Muscle of leg (tissue), 16 donors: ENCODE measurements at places on chromosomes 6 and 20. TPM values are rescaled to one million over a fixed set of nuclear protein-coding genes. Genes with fewer than 3 reads are reported as not detected.

The BPIFB4 gene
- 0.09 TPM for total RNA-seq

The PGM3 gene
- total RNA-seq, result 52.9 TPM

The WFDC10B gene
- not detected for total RNA-seq

The SRMS gene
- not detected for total RNA-seq

The FGD2 gene
- total RNA-seq, result 4.1 TPM

The FKBP1C gene
- total RNA-seq, result 0.13 TPM

The PKIB gene
- total RNA-seq, result 1.6 TPM

The C6orf163 gene
- total RNA-seq, result 3.8 TPM
